ENCODE measurements at places on chromosomes 16 and 17.

- DNase-seq = no peak
Measured at GRCh38 chr17:39963829-39964228, 1.0 kb downstream of the GSDMA start.

- no peak for DNase-seq
Measured at GRCh38 chr17:37158290-37158689, 209.5 kb downstream of the AATF start.

GRCh38 chr17:180381-181244 lies 837 bp downstream of the DOC2B start:
- no peak for DNase-seq

- DNase-seq = no peak
Measured at GRCh38 chr17:18240449-18240848, 15.0 kb downstream of the LLGL1 start.

- peak; percentile 62 for DNase-seq
Measured at GRCh38 chr16:3716831-3717234, 491 bp downstream of the TRAP1 start.

DNA sequence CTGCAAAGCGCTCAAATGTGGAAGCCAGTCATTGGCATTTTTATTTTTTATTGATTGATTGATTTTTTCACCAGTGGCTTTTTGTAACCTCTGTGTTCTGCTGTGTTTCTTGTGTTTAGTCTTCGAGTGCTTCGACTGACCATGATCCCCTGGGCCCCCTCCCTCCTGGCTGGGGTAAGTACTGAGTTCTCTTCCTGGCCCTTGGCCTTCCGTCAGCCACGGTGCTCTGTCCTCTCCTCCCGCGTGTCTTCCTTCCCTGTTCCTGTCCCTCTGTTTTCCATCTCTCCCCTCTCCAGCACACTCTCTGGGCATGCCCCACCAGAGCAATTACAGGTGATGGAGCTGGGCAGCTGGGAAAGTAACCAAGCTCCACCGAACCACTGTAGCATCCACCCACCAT lies 25.8 kb upstream of the CLEC18A start:
- DNase-seq = no peak

GRCh38 chr17:39777534-39778365 lies 40.0 kb downstream of the GRB7 start:
- DNase-seq = no peak

- no peak for DNase-seq
Measured at GRCh38 chr16:23999663-24000062, 163.9 kb downstream of the PRKCB start.

DNA sequence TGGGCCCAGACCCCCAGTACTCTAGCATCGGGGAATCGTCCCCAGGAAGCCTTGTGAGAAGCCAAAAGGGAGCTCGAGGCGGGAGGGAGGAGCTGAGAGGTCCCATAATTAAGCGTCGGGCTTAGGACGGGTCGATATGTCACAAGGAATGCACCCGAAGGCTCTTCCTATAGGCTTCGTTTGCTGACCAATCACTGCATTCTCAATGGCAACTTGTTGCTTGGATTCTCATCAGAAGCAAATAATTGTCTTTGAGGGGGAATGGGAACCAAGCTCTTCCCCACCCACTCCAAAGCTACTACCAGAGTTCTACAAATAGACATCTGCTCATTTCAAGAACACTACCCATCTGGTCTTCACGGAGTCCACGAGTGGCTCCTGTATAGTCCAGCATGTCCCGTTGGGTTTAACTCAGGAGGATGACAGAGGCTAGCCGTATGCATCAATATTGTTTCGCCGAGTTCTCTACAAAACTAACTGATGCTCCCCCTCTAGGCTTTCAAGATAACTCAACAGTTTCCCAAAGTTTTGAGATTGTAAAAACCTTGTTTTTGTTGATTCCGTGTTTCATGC lies 628 bp upstream of the BLMH start:
- peak; percentile 63 for DNase-seq

DNA sequence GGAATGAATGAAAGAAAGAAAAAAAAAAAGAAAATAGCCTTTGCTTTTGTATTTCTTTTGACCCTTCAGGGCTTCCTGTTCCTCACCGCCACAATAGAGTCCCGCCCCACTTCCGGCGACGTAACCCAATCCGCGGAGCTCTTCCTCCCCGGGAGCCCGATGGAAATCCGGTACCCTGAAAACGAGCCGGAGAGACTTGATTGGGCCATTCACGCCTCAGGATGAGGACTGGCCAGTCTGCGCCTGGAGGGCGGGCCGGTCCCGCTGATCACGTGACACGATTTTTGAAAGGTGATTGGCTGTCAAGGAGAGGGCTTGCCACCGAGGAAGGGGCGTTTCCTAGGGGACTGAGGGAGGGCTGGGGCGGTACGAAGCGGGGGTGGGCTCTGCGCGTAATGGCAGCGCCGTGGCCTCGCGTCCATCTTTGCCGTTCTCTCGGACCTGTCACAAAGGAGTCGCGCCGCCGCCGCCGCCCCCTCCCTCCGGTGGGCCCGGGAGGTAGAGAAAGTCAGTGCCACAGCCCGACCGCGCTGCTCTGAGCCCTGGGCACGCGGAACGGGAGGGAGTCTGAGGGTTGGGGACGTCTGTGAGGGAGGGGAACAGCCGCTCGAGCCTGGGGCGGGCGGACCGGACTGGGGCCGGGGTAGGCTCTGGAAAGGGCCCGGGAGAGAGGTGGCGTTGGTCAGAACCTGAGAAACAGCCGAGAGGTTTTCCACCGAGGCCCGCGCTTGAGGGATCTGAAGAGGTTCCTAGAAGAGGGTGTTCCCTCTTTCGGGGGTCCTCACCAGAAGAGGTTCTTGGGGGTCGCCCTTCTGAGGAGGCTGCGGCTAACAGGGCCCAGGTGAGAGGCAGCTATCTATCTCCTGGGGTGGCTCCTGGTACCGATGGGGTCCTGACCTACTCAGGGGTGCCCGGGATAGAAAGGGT lies at the start of the genes PSME3IP1 and RSPRY1:
Gene PSME3IP1, minus strand, starts transcription at position 95 of the 927 bp plus-strand sequence. CDS start 12,185 bp downstream, outside the sequence.
Gene RSPRY1, plus strand, starts transcription at position 385 of the 927 bp plus-strand sequence. CDS start 18,330 bp downstream, outside the sequence.
- peak; percentile 100 for DNase-seq

- DNase-seq = peak; percentile 69
Measured at GRCh38 chr16:52741351-52741750, 194.4 kb upstream of the TOX3 start.

DNA sequence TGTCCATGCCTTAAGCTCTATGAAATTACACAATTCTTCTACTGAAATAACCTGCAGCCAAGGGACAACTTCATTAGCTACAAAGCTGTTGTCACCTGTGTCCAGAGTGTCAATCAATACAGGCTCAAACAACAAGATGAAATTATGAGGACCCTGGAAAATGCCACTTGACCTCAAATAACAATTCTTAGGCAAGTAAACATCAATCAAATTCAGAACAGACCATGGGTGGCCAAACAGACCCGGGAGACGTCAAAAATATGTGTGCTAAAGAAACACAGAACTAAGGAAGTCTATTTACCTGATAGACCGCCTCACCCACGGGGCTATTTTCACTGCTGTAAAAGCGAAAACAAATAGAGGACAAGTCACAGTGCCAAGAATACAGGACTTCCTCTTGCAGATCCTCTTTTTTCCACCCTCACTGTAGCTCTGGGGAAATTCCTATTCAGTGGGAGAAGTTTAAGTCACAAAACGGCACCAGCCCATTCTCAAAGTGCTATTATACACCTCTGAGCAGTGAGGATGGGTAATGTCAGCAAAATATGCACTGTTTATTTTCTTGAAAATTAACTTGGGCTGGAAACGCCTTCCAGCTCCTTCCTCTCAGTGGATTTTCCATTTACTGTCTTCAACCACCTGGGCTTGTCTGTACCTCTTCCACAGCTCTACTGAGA lies 2.7 kb downstream of the LITAF start:
- no peak for DNase-seq

DNA sequence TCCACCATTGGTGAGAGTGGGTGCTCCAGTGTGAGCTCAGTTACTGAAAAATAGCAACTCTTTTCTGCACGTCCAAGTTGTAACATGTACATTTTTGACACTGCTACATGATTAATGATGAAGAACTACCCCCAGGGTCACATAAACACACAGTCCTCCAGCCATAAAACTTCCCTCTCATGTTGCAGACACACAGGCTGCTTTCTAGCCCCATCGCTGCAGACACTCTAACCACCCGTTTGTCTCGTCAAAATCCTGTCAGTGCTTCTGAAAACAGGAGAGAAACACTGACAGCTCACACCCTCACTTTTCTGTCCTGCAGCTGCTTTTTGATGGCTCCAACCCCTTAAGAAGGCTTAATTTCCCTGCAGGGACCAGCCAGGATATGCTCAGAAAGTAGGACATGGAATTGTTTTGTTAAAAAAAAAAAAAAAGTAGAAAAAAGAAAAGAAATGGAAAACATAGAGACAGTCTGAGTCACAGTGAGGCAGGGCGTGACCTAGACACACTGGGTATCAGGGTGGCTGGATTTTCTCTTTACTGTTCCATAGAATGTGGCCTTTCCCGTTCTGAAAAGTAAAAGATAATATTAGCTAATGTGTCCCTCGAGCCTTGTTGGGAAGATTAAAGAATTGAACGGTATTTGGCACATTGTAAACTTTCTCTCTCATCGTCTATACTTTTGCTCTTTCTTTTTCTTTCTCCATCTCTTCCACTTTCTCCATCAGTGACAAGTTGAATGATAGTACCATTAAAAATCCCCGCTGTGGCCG lies 20.7 kb upstream of the CCL5 start:
- no peak for DNase-seq

- DNase-seq = no peak
Measured at GRCh38 chr17:55177855-55178217, 86.9 kb upstream of the HLF start.

GRCh38 chr17:16425202-16425601 lies 9.8 kb downstream of the TRPV2 start:
- DNase-seq = no peak

- peak; percentile 92 for DNase-seq
Measured at GRCh38 chr16:89489040-89489897, 1.1 kb downstream of the ANKRD11 start.

DNA sequence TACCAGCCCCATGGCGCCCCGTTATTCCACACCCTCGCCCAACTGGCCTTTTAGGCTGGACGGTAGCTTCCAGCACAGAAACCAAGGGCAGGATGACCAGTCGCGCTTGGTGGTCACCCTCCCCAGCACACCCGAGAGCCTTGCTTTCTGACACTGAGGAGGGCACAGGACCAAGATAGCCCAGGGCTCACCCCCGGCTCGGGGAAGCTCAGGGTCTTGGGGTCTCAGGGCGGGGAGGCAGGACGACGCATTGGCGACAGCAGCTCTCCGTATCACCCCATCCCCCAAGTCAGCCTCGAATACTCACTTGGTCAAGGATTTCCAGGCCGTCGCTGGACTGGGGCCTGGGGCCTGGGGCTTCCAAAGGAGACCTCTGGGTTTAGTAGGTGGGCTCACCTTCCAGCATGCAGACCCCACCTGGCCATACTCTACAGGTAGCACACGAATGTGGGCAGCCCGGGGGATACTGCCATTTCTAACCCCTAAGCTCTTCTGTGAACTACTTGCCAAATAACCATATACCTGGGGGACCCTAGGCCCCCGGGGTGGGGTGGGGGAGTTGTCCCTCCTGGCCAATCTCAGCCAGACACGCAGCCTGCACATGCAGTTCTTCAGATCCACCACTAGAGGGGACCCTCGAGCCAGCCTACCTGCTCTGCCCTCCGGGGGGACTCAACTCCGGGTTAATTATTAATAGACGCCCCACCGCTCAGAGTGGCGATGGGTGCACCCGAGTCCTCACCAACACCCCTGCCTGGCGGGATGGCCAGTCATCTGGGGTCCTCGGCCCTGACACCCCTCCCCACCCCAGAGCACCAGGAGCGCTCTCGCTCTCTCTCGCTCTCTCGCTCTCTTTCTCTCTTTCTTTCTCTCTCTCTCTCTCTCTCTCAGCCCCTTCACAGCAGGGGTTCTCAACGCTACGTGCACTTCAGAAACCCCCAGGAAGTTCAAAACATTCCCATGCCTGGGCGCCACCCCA lies 30.0 kb downstream of the TBC1D16 start:
- no peak for DNase-seq

DNA sequence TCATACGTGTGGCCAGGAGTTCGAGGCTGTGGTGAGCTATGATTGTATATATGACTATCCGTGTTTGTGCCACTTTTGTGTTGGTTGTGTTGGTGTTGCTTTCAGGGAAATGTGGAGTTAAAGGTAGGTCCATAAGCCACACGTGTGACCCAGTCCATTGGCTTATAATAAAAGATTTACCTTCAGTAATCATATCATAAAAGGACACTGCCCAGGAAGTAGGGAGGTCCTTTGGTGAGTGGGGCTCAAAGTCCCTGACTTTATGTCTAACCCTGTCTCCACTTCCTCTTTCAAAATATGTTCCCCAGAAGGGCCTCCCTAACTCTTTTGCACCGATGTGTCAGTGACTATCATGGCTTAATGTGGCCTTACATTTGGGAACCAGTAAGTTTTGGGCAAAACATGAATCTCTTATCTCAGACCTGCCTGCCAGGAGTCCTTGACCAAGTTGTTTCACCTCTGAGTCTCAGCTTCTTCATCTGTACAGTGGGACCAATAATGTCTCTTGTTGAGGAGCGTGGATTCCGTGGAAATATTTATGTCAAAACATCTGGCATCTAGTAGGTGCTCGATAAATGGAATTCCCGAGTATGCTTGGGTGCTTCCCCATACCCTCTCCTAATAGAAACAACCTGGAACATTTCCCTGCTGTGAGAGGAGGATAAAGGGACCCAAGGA lies 4.8 kb downstream of the TNP2 start:
- DNase-seq = no peak

GRCh38 chr16:75566758-75567255 lies 628 bp downstream of the GABARAPL2 start:
- DNase-seq = no peak

DNA sequence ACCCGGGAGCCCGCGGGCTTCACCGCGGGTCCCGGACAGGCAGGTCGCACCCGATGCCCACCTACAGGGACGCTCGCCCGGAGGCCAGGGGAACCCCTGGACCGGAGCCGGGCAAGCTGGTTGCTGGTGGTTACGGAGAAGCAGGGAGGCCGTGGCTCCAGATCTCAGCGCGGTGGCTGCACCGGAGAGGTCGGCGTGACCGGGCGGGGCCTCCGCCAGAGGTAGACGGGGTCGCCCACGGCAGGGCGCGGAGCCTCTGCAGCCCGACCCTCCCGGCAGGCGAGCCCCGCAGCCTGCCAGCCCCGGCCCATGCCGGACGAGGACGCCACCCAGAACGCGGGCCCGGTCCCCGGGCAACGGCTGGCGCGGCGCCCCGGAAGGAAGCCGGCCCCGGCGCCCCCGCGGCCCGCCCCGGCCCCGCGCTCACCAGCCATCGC lies 341 bp downstream of the PCYT2 start:
- DNase-seq = peak; percentile 15

GRCh38 chr17:42908872-42909700 lies 8.5 kb downstream of the G6PC1 start:
- no peak for DNase-seq

DNA sequence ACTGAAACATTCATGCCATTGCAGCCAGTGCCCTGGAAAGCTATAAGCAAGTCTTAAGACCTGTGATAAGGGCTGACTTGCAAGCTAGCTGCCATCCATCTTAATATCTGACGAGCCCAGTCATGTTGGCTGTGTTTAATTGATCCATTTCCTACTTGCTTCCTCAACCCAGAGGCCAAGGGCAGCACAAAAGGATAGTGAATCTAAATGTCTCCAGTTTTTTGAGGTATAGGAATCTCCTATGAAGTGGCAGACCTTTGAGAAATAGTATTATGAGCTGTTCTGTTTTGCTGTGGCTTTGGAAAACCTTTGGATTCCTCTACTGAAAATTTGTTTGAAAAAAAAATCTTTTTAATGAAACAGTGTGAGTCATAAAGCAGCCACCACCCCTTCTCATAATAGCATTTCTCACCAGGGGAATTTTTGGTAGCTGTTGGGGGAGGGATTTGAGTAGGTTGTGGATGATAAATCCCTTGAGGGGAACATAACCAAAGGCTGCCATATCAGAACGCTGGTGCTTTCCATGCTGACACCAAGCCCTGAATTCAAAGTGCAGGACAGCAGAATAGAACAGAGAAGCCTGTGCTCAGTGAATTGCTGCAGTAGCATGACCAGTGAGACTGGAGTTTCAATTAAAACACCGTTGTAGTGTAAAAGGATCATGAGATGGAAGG lies 12.9 kb downstream of the ZNRF1 start:
- no peak for DNase-seq

Measured in brain (organoid and tissue), 16 donors.